ENCODE measurements at places on chromosomes 1 and 21.

DNA sequence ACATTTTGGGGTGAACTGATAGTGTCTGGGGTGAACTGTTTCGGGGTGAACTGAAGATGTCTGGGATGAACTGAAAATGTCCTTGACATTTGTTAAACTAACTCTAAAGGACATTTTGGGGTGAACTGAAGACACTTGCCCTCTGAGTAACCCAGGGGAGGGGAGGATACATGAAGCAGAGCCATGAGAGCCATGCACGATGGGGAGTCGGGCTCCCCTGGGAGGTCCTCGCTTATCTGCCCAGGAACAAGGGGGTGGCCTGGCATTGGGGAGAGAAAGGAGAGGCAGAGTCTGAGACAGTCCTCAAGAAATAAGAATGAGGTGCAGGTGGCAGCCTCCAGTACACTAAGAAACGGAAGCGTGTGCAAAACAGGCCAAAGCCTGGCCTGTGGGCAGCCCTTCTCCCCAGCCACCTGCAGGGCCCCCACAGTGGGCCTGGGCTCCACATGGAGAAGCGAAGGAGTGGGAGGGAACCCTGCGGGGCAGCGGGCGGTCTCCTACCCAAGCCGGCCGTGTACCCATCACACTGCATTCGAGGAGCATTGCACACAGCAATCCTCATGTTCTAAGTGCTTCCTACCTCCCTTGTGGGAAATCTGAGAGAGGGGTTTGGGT lies 24.2 kb downstream of the RSPH1 start:
- DNase-seq: no peak

- DNase-seq: no peak
Observed at GRCh38 chr1:61961009-61961408, 218.7 kb downstream of the PATJ start.

DNA sequence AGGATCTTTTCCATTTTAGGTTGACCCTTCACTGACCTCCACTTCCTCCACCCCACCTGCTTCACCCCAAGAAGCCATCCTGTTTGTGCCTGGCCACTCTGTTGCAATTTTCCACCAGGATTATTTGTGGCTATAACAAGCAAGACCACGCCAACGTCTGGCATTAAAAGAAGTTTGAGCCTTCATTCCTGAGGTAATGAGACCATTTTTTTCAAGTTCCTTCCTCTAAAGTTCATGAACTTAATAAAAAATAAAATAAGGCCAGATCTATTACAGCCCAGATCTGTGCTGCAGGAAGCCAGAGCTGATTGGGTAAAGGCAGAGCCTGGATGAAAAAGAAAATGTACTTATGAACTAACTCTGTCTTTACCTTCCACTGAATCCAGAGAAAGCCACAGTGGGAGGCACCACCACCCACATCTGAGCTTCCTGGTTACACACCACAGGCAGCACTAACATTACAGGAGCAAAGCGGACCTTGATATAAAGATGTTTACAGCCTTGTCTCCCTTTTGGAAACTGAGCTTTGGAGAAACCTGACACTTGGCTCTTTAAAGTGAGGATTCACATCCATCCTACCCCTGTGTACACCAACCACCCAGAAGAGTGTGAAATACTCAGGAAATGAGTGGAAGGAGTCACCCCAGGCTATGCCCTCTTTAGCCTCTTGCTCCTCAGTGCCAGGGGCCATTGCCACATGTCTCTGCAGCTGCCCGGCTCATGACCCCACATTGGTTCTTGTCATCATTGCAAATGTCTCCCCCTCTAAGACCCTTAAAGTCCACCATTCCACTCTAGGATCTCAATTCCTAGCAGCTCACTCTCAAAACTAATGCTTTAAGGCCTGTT lies 293.6 kb downstream of the PLPP3 start:
- DNase-seq: no peak

DNA sequence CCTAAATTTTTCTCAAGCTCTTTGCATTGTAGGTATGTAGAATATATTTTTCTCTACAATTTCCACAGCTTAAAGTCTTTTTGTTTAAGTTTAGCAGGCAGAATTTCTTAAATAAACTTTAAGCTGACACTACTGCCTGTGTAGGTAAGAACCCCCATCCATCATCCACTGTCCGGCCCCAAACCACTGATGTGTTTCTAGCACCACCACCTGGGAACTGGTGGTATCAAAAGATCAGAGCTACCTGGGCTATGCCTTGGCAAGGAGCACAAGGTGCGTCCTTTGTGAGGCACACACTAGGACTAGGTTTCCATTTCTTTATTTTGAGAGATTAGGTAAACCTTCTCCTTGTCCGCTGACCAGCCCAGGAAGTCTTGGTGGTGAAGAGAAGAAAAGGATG lies 10.5 kb upstream of the LELP1 start:
- DNase-seq: no peak

DNA sequence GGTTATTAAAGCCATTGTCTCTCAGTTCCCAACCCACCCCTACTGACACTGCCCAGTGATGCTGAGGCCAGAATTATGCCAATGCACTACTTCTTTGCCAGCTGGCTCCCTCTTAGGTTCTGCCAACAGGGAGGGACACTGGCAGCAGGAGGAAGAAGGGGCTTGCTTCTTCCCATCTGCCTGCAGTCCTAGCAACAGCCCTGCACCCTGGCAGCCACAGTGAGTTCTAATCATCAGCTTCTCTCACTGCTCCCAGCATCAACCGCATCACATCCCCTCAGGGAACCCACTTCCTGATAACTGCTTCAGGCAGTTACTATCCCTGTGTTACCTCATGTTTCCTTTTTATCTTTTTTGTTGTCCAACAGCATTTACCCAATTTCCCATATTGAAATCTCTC lies 86.2 kb downstream of the UBR4 start:
- DNase-seq: no peak

DNA sequence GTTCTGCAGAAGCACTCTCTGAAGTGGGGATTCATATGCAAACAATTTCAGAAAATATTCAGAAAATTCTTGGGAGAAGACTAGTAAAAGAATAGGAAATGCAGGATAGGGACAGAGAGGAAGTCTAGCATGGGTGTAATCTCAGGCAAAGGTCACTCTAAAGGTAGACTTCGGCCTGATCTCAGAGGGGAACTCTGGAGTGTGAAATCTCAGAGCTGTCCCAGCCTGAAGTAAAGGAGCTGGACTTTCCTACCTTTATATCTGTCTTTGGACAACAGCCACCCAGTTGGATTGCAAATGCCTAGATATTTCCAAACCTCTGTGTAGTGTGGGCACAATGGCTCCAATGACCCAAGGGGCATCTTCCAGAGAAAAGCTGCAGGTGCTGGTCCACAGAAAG lies 379.8 kb downstream of the GPATCH2 start:
- DNase-seq: no peak

GRCh38 chr1:175186433-175187160 lies 6.0 kb downstream of the KIAA0040 start:
- no peak for DNase-seq

DNA sequence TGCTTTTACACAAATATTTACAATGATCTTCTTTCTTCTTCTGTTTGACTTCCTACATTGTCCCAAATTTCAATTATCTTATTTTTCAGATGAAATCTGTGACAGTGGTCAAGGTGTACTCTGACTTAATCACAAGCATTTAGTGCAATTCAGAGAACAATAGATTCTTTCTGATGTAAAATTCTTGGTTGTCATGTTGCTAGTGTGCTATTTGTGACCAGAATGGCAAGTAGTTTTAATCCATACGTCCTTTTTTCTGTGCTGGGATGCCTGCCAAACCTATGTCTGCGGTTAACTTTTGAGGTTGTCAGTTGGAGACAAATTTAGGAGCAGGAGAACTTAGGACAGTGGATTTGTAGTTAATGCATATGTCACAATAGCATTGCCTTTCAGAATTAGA lies 31.0 kb downstream of the NCAM2 start:
- no peak for DNase-seq

- no peak for DNase-seq
Observed at GRCh38 chr1:3688356-3689137, 36.2 kb downstream of the TP73 start.

DNA sequence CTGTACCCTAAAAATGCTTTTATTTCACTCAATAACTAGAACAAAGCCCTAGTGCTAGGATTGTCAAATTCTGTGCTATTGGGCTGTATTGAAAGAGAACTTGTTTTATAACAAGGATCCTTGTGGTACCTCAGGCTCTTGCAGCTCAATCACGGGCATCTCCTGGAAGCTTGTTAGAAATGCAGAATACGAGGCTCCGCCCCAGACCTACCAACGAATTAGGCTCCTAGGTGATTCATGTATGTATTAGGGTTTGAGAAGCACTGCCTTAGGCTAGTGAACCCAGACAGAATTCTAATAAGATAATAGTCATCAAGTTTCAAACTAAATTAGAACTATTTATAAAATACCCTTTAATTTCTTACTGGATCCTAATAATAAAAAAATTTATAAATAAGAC lies 45.6 kb downstream of the ZZZ3 start:
- no peak for DNase-seq
